ENCODE measurements at places on chromosomes 7 and 10. TPM values are rescaled to one million over a fixed set of nuclear protein-coding genes. Genes with fewer than 3 reads are reported as not detected.

The TEX47 gene
- not detected for total RNA-seq

The IL15RA gene
- total RNA-seq: 2.4 TPM

The CREB5 gene
- total RNA-seq: 27.9 TPM

The LHFPL3 gene
- not detected for total RNA-seq

- no peak overlapping the region for H3K27ac ChIP-seq
- no peaks in the 10 kb centered on the region for H3K4me1 ChIP-seq
- no peak for DNase-seq
These were observed 103.5 kb downstream of the GPR26 start for GRCh38 chr10:123769647-123770046.

DNA sequence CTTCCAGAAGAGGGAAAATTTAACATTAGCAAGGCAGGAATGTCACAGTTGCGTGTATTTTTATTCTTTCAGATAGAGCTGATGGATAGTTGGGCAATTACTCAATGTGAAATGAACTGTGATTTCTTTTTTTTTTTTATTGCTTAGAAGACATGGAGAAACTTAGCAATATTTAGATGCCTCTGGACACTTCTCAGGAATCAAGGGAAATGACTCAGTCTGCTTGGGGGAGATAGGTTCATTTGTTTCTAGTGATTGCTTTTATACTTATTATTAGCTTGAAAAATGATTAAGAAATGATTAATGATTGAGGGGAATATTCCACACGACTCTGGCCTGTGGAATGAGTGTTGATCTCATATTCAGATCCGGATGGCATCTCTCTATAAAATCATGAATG, 33.1 kb upstream of the TBX20 start:
- H3K27ac ChIP-seq: no peak overlapping the region
- H3K4me3 ChIP-seq: no peak overlapping the region

GRCh38 chr10:72049969-72050781, 38.2 kb downstream of the SPOCK2 start:
- no peaks in the 10 kb centered on the region for H3K36me3 ChIP-seq
- no peaks in the 10 kb centered on the region for H3K27me3 ChIP-seq
- H3K4me1 ChIP-seq: peaks cover 2% of the 10 kb centered on the region
- H3K27ac ChIP-seq: no peak overlapping the region
- DNase-seq: no peak

- no peaks in the 10 kb centered on the region for H3K36me3 ChIP-seq
- no peaks in the 10 kb centered on the region for H3K27me3 ChIP-seq
- H3K4me1 ChIP-seq: peaks cover 3% of the 10 kb centered on the region
- no peak for DNase-seq
- no peak overlapping the region for H3K27ac ChIP-seq
These were observed 12.4 kb upstream of the SAMD8 start for GRCh38 chr10:75098902-75099673.

- no peaks in the 10 kb centered on the region for H3K4me1 ChIP-seq
- no peaks in the 10 kb centered on the region for H3K27me3 ChIP-seq
- H3K36me3 ChIP-seq: no peaks in the 10 kb centered on the region
- DNase-seq: no peak
- no peak overlapping the region for H3K4me3 ChIP-seq
These were observed 65.8 kb upstream of the GLCCI1 start for GRCh38 chr7:7902845-7903244.

- H3K36me3 ChIP-seq: no peaks in the 10 kb centered on the region
- H3K27ac ChIP-seq: no peak overlapping the region
- no peaks in the 10 kb centered on the region for H3K4me1 ChIP-seq
- no peak overlapping the region for H3K4me3 ChIP-seq
- H3K27me3 ChIP-seq: no peaks in the 10 kb centered on the region
- no peak for DNase-seq
These were observed 69.1 kb downstream of the SHH start for GRCh38 chr7:155743177-155743576.

- no peak for DNase-seq
- H3K36me3 ChIP-seq: no peaks in the 10 kb centered on the region
- no peak overlapping the region for H3K27ac ChIP-seq
These were observed 488.1 kb upstream of the GRM3 start for GRCh38 chr7:86155623-86156022.

GRCh38 chr7:142587578-142588191, 161.6 kb upstream of the PRSS1 start:
- H3K4me1 ChIP-seq: no peaks in the 10 kb centered on the region
- no peak overlapping the region for H3K27ac ChIP-seq
- no peak overlapping the region for H3K4me3 ChIP-seq
- H3K27me3 ChIP-seq: no peaks in the 10 kb centered on the region
- no peaks in the 10 kb centered on the region for H3K36me3 ChIP-seq
- peak; percentile 66 for DNase-seq

DNA sequence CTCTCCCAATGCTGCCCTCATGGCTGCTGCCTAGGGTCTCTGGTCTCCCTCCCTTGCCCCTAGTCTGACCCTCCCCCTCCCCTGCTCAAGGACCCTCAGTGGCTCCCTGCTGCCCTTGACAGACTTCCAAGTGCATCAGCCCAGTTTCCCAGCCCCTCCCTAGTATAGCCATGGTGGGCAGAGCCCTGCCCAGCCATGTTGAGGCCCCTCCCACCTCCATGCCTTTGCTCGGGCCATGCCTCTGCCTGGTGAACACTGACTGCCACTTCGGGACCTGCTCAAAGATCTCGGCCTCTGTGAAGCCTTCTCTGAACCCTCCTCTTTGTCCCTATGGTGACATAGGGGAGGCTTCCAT, 73.2 kb downstream of the MYL10 start:
- no peaks in the 10 kb centered on the region for H3K4me1 ChIP-seq
- H3K27me3 ChIP-seq: no peaks in the 10 kb centered on the region
- H3K27ac ChIP-seq: no peak overlapping the region
- DNase-seq: no peak
- H3K36me3 ChIP-seq: no peaks in the 10 kb centered on the region
- H3K4me3 ChIP-seq: no peak overlapping the region

- peak; percentile 16 for DNase-seq
- peaks cover 11% of the 10 kb centered on the region for H3K4me1 ChIP-seq
- no peak overlapping the region for H3K27ac ChIP-seq
- no peaks in the 10 kb centered on the region for H3K36me3 ChIP-seq
- H3K27me3 ChIP-seq: no peaks in the 10 kb centered on the region
- no peak overlapping the region for H3K4me3 ChIP-seq
These were observed 112.9 kb downstream of the KIF20B start for GRCh38 chr10:89814278-89814677.

Measured in hepatocyte (in vitro differentiated cells).